ENCODE measurements at places on chromosomes 2 and 18.

DNA sequence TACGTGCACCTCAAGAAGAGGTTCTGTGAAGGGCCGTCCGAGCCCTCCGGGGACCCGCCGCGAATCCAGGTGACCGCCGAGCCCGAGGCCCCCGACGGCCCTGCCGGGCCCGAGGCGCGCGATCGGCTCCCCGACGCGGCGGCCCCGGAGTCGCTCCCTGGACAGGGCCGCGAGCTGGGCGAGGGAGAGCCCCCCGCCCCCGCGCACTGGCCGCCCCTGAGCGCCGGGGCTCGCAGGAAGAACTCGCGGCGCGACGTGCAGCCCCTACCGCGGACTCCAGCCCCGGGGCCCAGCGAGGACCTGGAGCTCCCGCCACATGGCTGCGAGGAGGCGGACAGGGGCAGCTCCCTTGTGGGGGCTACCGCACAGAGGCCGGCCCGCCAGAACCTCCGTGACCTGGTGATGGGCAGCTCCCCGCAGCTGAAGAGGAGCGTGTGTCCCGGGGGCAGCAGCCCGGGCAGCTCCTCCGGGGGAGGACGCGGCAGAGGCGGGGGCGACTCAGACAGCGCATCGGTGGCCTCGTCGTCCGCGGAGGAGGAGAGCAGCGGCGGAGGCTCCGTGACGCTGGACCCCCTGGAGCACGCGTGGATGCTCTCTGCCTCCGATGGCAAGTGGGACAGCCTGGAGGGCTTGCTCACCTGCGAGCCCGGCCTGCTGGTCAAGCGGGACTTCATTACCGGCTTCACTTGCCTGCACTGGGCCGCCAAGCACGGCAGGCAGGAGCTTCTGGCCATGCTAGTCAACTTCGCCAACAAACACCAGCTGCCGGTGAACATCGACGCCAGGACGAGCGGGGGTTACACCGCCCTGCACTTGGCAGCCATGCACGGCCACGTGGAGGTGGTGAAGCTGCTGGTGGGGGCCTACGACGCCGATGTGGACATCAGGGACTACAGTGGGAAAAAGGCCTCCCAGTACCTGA lies 812 bp downstream of the SOWAHC start:
- peak; percentile 6 for DNase-seq

DNA sequence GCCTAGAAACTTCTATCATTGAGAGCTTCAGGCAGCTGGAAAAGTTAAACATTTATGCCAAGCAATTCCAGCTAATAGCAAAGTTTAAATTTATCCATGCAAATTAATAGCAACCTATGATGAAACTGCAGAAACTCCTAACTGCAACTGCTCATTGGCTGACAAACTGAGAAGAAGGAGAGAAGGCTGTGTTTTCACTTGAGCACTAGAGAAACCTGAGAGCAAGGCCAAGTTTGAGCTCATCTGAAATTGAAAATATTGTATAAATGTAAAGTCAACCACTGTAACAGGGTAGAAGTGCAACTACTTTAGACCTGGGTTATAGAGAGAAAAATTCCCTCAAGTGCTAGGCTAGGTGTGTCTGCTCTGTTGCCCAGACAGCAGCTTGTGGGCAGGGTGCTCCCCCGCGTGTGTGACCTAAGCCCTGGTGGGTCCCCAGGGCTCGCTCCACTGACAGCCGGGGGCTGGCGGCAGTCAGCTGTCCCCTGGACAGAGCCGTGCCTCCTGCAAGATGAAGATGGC lies 50.2 kb downstream of the CABYR start:
- no peak for DNase-seq

DNA sequence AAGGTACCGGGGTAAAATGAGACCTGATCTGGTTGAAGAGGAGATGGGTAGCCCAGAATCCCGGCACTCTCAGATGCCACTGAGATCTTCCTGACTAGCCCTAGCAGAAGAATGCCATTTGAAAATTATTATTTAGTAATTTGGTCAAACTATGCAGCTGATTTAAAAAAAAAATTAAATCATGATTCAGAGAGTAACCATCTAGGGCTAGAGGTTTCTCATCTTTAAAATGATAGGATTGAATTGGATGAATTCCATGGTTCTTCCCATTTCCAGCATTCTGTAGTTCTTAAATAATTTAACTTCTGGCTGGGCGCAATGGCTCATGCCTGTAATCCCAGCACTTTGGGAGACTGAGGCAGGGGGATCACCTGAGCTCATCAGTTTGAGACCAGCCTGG lies 106.1 kb downstream of the MYO1B start:
- no peak for DNase-seq

- DNase-seq: peak; percentile 48
Observed at GRCh38 chr18:76496194-76496890, 1.3 kb upstream of the ZNF516 start.

GRCh38 chr18:36688020-36688965 lies 140.5 kb downstream of the TPGS2 start:
- DNase-seq: peak; percentile 56

- no peak for DNase-seq
Observed at GRCh38 chr2:183782436-183782835, 658.2 kb downstream of the NUP35 start.

All from stimulated activated naive CD8-positive, alpha-beta T cell treated with anti-CD3 and anti-CD28 coated beads, Interleukin-15, Interleukin-2, amounts not matched to agents 100 U/mL and 50 U/mL, for 24 hours (primary cell).